ENCODE measurements at places on chromosomes 12 and 14.

- DNase-seq = no peak
Observed at GRCh38 chr12:34291001-34291400, 268.7 kb downstream of the ALG10 start.

DNA sequence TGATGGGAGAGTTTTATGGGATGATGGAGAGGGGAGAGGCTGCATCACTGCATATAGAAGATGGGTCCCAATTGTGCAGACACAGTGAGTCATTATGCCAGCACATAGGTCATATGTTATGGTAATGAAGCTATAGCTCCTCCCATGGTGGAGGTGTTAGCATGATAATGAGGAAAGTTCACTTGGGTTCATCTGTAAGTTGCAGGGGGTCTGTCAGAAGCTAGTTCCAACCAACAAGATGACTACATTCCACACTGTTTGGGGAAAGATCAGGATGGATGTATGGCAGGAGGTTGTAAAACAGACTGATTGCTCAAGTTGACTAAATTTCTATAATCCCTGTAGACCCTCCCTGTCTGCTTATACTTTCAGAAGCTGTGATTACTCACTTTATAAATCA lies 561.3 kb downstream of the C12orf50 start:
- DNase-seq = no peak

DNA sequence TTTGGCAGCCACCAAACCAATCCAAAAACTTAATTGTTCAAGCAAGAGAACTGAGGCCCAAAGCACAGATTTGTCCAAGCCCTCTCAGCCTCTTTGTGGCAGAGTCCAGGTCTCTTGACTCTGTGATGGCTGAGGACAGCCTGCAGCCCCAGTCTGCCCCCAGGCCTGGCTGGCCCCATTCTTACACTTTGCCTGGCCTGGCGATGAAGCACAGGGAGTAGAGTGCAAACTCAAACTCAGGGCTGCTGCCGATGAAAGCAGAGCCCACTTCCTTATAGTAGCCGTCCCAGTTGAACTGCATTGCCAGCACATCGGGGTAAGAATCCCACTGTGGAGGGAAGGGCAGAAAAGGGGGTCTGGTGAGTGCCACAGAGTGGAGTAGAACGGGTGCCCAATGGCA lies 5.6 kb upstream of the RPAP3 start:
- DNase-seq = no peak

GRCh38 chr14:71322655-71323250 lies 415.5 kb downstream of the PCNX1 start:
- DNase-seq = no peak

DNA sequence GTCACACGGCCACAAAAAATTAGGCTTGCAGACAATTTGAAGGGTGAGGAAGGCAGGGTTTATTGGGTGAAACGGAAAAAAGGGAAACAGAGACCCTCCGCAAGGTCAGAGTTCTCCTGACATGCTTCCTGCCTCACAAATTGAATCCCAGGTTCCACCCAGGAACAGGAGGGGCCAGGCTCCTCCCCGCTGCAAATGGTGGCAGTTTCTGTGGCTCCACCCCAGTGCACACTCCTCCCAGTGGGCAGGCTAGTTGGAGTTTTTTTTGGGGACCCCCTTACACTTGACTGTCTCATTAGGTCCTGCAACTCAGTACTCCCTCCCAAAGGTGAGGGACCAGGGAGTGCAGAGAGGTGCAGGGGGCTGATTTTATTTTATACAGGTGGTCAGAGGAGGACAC lies 39.4 kb upstream of the PPP1CC start:
- DNase-seq = no peak

DNA sequence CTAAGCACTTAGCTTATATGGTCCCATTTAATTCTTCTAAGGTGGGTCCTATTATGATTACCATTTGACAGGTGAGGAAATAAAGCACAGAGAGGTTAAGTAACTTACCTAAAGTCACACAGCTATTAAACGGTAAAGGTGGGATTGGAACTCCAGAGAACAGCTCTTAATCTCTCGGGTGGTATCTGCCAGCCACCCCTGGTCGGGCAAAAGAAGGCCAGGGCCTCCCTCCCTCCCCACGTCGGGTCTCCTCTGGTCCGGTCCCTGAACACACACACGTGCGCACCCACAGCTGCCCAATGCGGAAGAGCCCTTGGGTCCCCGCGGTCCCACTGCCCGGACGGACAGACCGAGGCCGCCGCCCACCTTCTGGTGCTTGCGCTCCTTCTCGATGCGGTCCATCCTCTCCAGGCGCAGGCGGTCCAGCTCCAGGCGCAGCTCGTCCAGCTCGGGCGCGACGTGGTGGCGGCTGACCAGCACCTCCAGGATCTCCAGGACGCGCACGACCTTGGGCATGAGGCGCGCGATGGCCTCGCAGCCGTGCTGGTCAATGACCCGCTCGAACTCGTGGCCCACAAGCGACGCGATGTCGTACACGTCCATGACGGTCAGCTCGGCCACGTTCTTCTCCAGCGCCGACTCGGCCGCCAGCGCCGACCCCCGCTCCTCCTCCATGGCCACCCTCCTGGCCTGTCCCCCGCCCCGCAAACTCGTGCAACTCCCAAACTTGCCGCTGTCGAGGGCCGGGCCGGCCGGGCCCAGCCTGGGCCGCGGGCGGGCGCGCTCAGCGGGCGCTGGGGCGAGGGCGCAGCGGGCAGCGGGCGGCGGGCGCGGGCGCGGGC lies 490 bp downstream of the RILPL1 start:
- DNase-seq = no peak

DNA sequence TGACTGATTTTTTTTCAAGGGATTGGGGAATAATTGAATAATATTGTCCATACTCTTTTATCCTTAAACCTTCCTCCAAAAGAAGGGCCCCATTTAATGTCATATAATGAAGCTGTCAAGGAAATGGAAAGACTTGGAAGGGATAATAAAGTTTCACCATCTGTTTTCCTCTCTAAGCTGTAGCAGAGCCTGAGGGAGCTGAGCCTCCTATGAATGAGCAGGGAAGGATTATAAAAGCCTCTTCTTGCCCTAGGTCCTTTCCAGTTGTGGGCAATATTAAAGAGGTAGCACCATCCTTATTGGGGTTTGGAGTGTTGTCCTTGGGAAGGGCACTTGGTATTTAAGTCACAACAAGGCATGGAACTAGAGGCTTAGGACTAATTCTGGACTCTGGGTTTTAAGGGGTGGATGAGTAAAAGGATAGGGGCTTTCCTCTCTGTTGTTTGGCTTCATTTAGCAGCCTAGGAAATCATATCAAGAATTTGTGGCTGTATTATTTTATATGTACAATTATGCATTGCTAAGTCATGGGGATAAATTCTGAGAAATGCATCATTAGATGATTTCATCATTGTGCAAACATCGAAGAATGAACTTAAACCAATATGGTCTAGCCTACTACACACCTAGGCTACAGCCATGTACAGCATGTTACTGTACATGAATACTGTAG lies 408.5 kb upstream of the DCN start:
- no peak for DNase-seq

GRCh38 chr12:116400636-116401372 lies 123.3 kb upstream of the MED13L start:
- no peak for DNase-seq

- DNase-seq = no peak
Observed at GRCh38 chr14:60856111-60856510, 121.5 kb downstream of the MNAT1 start.

GRCh38 chr14:37673439-37673838 lies 78.0 kb downstream of the TTC6 start:
- DNase-seq = no peak

Measured in stimulated activated CD4-positive, alpha-beta T cell treated with anti-CD3 and anti-CD28 coated beads, TNF-alpha, amount 100 ng/mL, for 1 hour (primary cell).